ENCODE measurements at places on chromosomes 13 and 19. TPM values are rescaled to one million over a fixed set of nuclear protein-coding genes. Genes with fewer than 3 reads are reported as not detected.

Gene AKT2
- total RNA-seq: 39.3 TPM

Gene CNMD
- not detected for total RNA-seq

GRCh38 chr19:30161021-30161655 lies 211.0 kb upstream of the ZNF536 start:
- DNase-seq: no peak

GRCh38 chr19:15417699-15418098 lies 1.1 kb downstream of the AKAP8L start:
- no peak for DNase-seq

Gene RFPL4A
- not detected for total RNA-seq

GRCh38 chr13:95258619-95259194 lies 42.5 kb downstream of the ABCC4 start:
- DNase-seq: no peak

Gene GJB6
- total RNA-seq: not detected

DNA sequence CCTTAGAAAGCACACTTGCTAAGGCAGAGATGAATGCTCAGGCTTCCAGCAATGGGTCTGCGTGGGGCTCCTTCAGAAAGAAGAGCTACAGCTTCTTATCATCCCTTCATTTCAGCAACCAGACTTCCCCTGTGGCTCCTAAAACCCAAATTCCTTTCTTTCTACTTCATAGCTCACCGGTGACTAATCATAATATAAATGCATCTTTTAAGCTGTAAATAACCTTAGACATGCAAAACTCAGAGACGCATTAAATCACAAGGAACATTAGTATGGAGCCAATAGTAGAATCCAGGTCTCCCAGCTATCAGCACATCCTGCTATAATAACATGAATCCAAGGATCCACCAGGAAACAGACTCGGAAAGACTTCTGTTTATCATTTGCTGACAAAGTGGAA lies 375.6 kb downstream of the COG6 start:
- no peak for DNase-seq

Gene CGB5
- not detected for total RNA-seq

DNA sequence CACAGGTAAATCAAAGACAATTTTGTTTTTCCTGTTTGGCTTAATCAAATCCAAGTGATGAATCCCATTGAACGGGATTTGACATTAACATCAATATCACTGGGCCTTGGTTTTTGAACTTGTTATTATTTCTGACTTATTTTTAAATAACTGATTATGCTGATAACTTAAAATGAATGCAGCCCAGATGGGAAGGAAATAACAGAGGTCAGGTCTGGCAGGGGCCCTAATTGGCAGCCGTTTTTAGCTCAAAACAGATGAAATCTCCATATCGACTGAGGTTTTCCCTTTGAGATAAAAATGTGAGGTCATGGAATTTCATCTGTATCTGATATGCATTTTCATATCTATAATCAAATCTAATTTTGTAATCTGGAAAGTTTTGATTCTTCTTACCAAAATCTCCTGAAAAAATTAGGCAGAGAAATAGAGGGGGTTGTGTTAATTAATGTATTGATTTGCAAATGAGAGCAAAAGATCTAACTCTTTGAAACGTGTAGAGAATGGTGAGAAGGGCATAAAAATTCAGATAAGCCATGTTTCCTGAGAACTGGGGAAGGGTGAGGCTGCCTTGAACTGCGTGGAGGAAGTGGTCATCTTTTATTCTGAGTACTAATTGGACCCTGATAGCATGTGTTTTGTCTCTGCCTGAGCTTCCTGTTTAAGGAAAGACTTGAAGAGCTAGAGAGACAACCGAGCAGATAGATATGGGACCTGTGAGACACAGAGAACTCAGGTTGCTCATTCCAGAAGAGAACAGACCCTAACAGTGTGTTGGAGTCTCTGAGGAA lies 98.2 kb upstream of the C1QTNF9B start:
- no peak for DNase-seq

Gene CEACAM21
- total RNA-seq: not detected

Gene MIA
- not detected for total RNA-seq

DNA sequence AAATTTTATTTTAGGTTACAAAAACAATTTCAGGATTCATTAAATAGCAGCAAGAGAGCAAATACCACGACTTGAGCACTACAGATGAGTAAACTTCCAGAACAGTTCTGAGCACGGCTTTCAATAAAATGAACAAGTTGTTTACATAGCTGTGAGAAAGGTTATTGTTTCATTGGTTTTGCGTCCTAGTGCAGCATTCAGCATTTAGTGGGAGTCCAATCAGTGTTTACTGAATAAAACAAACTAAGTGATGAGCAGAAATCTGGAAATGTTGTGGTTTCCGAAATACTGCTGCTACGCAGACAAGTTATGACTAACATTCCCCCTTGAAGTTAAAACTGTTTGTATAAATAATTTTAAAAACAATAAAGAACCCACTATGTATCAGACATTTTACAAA lies 251.5 kb upstream of the STARD13 start:
- DNase-seq: no peak

GRCh38 chr19:38932425-38933179 lies 1.9 kb downstream of the MRPS12 start:
- DNase-seq: no peak

DNA sequence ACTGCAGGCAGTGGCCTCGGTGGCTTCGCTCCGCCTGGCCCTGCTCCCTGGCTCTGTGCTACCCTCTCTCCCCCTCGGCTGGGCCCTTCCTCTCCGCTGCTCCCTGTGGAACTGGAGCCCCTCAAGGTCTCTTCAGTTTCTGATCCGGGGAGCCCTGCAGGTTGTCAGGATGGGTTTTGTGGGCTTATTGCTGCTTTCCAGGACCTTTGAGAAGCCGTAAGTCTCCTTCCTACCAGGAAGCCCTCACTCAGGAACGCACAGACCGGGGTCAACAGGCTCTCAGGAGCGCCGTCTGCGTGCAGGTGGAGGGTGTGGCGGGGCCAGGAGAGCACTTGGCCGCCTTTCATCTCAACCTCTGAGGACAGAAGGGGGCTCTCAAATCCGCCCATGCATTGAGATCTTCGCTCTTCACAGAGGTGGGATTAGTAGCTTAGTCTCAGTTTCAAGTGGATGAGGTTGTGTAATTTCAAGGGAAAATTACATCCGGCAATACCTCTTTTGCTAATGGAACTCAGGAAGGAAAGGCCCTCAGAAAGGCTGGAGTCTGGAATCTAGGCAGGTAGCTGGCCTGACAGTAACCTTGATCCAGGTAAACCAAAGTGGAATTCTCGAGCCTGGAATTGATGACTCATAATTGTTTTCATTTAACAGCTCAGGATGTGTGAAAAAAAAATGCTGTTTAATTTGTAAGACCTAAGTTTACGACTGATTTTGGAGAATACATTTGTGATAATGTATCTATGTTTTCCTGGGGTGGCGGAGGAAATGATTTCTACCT lies 102.0 kb downstream of the ATP11A start:
- no peak for DNase-seq

Gene TYROBP
- total RNA-seq: not detected

DNA sequence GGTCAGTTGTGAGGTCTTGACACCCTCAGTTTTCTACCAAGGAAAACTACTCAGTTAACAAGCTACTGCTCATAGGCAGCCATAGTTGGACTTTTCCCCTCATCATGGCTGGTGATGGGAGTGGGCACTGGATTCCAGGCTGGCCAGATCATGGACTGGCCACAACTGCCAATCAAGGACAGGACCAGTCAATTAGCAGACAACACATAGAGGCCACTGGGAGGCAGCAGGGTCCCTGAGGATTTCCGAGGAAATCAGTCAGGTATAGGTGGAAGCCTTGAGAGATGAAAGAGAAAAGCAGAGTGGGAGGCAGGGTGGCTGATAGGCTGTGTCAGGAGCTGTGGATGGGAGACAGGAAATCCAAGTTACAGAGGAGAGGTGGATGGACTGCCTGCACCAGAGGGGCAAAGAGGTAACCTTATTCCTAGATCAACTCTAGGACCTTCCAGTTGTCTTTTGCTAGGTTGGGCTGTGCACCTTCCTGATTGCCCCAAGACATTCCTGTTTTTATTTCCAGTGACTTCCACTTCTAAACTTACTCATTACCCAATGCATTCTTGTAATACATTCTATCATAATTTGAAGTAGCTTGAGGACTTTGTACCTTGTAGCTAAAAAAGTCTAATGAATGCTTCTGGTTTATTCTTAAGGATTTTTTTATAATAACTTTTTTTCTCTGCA lies 361.8 kb downstream of the KCNRG start:
- no peak for DNase-seq

All from NCI-H460 (cell line).